ENCODE measurements at places on chromosomes 7 and 10.
A peak's percentile ranks its signal among the peaks of the same experiment; 100 is the strongest.

- no peak for DNase-seq
These were observed 153.0 kb downstream of the PLCE1 start for GRCh38 chr10:94146746-94147145.

- DNase-seq, result no peak
These were observed 154.1 kb downstream of the C10orf105 start for GRCh38 chr10:71565284-71566000.

DNA sequence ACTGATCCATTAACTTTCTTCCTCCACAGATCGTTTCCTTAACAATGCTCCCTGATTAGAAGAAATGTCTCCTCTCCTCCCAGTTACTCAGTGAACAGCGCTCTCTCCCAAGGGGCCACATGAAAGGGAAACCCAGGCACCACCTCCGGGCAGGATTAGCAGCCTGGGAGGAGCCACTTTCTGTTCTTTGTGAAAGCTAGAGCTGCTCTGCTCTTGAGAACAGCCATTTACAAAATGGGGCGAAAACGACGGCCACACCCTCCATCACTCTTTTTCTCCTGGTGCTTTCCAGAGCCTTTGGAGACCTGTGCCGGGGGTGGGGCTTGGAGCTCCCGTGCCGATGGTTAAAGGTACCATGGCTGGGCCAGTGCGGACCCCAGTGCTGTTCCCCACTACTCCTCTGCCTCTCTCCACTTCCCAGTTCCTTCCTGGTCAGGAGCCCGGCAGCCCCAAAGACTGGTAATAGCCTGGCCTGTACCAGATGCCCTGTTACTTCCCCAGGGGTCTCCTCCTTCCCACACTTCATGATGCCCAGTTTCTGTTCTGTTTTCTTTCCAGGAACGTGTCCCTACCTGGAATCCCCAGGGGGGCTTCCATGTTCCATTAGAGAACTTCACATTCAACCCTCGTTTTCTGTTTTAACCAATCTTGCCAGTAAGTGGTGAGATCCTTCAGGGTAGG lies 402.9 kb upstream of the GALNT17 start:
- peak; percentile 57 for DNase-seq

DNA sequence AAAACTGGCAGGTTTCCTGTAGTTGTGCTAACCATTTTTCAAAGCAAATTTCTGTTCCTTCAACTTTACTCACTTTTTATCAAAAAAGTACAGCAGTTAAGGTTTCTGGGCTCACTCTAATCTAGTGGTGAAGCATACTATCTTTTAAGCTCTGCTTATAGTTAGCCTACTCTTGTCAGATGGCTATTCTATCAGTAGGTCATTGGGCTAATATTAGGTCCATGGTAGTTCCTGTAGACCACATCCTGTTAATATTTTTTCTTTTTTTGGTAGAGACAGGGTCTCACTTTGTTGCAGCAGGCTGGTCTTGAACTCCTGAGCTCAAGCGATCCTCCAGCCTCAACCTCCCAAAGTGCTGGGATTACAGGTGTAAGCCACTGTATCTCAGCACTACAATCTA lies 27.9 kb upstream of the NRCAM start:
- no peak for DNase-seq

DNA sequence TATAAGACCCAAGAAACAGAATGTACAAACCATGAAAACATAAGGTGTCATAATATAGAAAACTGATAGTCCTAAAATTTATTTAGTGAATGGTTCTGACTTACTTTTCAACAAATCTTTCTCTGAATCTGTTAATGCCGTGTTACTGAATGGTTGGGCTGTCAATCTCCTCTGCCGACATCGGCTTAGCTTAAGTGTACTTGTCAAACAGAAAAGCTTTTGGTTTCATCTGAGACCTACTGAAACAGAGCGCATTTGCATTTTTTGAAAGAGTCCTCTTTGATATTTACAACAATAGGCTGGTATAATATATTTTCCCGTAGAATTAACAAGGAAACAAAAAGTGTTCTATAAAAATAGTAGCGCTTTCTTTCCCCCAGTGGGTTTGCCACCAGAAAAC lies 120.9 kb upstream of the ZNF804B start:
- no peak for DNase-seq

DNA sequence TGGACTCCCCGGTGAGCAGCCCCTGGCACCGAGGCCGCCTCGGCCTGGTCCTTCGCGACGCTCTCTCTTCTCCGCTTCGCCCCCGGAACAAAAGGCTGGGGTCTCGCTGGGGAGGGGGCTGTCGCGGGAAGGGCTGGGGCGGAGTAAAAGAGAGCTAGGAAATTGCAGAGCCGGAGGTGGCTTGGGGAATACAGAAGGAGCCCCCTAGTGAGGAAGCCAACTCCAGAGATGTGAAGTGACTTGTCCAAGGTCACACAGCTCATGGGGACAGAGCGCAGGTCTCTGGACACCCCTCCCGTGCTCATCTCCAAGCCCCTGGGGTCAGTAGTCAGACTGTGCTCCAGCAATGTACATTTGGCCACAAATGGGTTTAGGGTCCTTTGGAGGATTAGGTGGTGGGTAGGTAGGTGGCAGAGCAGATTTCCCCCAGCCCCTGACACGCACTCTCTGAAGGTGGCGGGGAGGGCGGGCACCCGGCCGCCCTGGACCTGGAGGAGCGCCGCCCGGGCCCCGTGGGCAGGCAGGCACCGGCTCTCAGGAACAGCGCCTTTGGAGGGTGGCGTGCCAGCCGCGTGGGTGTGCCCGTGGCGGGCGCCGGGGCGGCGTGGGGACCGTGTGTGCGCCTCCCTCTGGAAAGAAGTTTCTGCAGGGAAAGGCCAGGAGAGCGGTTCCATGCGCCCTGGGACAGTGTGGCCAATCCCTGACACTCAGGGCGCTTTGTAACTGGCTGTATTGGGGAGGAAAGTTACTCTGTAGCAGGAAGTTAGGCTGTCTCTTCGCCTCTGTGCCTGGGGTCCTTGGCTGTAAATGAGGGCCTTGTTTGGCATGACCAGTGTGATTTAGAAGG lies 910 bp downstream of the WIPF3 start:
- no peak for DNase-seq

- no peak for DNase-seq
These were observed 228.5 kb downstream of the ADK start for GRCh38 chr10:74379474-74379873.

GRCh38 chr7:125256446-125256845 lies 326.8 kb upstream of the POT1 start:
- DNase-seq, result no peak

- no peak for DNase-seq
These were observed 71.2 kb upstream of the DUSP5 start for GRCh38 chr10:110426294-110427181.

DNA sequence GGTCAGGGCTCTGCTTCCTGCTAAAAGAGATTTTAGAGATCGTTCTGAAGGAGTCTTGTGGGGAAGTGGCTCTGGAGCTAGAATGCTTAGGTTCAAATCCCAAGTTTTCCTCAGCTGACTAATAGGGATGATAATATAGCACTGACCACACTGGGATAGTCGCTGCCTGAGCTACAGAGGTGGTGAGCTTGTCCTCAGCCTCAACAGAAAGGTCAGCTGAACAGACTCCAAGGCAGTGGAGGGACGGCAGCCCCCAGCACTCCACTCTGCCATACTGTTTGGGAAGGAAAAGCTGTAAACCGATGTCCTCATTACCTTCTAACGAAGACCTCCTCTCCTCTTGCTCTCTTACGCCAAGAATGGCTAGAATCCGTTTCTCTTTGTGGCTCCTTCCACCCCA lies 36.2 kb downstream of the KAT6B start:
- no peak for DNase-seq

- no peak for DNase-seq
These were observed 25.3 kb upstream of the DDC start for GRCh38 chr7:50590535-50590934.

GRCh38 chr10:35781643-35782035 lies 139.5 kb upstream of the FZD8 start:
- DNase-seq, result no peak

- no peak for DNase-seq
These were observed 382.7 kb upstream of the LRGUK start for GRCh38 chr7:133744451-133744850.

DNA sequence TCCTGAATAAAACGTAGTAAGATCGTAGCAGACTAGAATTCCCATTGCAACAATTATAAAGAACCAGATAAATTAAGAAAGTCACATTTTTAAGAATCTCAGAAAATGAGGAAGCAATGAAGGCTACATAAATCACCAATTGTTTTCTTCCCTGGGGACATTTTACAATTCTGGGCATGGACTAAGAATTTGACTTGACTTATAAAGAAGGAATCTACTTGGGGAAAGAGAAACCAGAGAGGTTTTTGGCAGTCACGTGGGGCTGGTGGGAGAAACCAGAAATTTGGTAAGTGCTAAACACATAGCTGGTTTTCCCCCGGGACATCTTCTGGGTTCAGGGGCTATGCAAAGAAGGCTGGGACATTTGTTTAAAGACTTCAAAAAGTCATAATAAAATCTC lies 109.8 kb upstream of the IL6 start:
- no peak for DNase-seq

- peak; percentile 10 for DNase-seq
These were observed 100.6 kb downstream of the FAM204A start for GRCh38 chr10:118241229-118242137.

- no peak for DNase-seq
These were observed 17.4 kb downstream of the AUTS2 start for GRCh38 chr7:69615685-69616084.

DNA sequence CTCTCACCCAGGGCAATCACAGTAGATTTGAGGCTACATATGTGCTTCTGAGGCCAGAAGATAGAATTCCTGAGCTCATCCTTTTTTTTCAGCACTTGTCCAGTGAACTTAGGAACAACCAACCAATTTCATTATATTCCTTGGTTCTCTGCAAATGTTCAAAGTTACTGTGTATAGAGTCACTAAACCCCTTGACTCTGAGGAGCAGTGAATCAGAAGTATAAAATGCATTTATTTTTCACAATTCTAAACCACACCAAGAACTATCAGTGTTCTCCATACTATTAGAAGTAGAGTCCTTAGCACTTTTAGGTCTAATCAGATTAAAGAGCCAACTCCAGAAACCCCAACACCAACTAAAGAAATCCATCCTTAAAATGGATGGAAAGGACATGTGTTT lies 19.6 kb upstream of the PAPSS2 start:
- no peak for DNase-seq

DNA sequence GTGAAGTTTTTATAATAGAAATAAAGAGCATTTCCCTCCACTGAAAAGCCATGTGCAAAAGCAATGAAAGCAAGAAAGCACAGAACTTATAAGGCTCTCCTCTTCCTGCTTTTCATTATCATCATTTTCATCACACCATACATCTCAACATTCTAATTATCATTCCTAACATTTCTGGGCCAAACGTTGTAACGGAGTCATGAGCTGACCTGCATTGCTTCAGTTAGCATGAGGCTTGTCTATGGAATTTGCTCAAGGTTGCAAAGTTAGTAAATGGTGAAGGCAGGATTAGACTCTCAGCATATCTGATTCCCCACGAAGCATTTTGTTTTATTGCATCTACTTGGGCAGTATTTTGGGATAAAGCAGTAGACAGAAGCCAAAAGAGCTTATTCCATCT lies 11.4 kb downstream of the SCIN start:
- DNase-seq, result no peak

GRCh38 chr7:30148951-30149459 lies 14.2 kb downstream of the MTURN start:
- peak; percentile 89 for DNase-seq

DNA sequence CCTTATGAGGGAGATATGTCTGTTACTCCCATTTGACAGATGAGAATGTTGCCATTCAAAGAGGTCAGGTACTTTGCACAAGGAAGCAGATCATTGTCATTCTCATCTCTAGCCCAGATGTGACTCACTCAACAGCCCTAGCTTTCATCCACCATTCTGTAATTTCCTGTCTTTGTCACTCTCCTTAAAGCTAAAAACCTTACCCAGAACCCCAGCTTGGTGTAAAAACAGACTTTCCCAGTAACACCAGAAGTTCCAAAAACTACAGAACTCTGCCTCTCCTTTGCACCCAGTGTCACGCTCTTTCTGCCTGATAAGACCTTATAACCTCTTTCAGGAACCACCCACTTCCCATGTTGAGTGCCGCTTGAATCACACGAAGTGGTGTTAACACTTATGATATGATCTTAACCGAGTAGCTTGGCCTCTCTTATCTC lies 89.1 kb upstream of the SP4 start:
- DNase-seq, result no peak

DNA sequence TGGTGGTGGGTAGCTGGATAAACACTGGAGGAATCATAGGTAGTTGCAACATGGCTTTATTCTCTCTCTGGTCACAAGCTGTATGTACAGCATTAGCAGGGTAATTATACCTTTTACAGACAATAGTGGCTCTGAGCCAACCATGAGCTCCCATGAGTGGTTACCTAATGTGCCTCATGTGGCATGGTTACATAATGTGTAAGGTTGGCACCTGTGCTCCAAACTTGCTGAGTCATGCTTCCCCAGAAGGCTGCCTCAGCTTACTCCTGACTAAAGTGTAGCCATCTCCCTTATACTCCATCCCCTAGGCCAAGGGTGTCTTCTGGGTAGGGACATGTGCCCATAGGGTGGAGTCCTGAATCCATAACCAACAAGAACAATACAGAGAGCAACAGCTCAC lies 345.3 kb upstream of the SEMA3C start:
- no peak for DNase-seq

GRCh38 chr10:114397651-114398145 lies 6.6 kb downstream of the AFAP1L2 start:
- DNase-seq, result no peak

DNA sequence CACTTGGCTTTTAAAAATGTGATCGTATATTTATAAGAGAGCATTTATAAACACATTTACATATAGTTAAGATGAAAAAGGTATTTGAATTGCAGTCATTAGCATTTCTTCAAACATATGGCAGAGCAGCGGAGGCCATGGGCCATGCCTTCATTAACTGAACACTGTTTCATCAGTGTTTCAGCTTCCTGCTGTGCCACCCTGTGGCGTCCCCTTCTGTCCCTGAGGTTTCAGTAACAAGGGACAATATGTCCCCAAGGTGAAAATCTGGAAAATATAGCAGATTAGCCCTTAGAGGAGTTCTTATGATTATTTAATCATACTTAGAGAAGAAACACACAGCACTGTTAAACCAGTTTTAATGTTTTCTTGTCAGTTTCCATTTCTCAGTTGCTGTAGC lies 577.8 kb downstream of the ETV1 start:
- no peak for DNase-seq

- no peak for DNase-seq
These were observed 10.8 kb downstream of the NEURL1 start for GRCh38 chr10:103504181-103504783.

DNA sequence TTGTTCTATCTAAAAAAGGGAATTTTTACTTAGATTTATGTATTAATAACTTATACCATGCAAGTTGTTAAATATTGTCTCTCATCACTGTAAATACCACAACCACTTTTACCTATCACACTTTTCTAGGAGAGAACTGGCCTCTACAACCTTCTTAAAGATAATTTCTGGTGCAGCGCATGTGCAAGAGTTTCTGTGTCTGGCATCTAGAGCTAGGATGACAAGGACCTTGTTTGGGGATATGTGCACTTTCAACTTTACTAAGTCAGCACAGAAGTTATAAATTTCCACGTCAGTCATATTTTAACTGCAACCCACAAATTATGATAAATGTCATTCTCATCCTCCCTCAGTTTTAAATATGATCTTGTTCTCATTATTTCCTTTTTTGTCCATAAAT lies 156.9 kb upstream of the ADCY1 start:
- DNase-seq, result no peak

GRCh38 chr10:66625709-66626590 lies 299.9 kb upstream of the LRRTM3 start:
- DNase-seq, result no peak
